ENCODE measurements at places on chromosomes 4 and X.

DNA sequence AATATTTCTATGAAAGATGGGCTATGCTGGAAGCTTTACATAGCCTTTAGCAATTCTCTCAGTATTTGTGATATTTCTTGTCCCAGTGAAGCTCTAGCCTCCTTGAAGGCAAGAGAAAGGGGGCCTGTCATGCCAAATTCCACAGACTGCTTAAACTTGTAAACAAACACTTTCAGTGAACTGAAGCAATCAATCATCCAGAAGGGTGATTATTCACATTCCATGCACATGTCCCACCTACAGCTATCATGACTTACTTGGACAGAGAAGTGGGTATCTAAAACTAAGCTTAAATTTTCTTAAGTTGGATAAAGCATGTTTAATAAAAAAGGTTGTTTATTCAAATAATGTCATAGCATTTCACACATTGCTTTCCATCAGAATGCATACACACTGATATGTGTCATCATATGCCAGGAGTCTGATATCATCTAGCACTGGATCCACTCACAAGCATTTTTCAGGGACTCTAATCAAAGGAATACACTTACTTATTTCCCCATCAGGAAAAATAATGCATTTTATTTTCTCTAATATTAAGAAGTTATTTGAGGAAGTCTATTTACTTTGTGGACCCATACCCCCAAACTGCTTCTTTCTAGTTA is 1.2 kb upstream of the FSTL5 start:
- DNase-seq: no peak

DNA sequence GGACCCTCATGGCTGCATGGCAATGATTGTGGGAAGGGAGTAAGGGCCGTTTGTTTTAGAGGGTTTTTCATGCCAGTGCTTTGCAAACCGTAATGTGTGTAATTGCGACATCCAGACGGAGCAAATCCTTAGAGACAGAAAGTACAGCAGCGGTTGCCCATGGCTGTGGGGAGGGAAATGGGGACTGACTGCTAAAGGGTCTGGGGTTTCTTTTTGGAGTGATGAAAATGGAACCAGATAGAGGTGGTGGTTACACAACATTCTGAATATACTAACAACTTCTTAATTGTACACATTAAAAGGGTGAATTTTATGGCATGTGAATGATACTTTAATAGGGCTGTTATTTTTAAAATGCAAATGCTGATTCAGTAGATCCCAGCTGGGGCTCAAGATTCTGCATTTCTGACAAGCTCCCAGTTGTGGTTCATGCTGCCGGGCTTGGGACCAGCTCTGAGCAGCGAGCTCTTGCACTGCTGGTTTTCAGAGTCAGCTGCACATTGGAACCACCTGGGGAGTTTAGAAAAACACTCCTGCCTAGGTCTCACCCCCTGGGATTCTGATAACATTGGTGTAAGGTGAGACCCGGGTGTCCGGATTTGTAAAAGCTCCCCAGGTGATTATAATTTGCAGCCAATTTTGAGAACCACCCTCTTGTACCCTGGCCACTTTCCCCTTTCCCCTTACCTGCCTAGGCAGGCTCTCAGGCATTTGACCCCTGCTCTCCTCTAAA is 47.7 kb downstream of the PRPS1 start:
- no peak for DNase-seq

GRCh38 chrX:7815166-7815805 is 27.7 kb upstream of the VCX start:
- DNase-seq: no peak

DNA sequence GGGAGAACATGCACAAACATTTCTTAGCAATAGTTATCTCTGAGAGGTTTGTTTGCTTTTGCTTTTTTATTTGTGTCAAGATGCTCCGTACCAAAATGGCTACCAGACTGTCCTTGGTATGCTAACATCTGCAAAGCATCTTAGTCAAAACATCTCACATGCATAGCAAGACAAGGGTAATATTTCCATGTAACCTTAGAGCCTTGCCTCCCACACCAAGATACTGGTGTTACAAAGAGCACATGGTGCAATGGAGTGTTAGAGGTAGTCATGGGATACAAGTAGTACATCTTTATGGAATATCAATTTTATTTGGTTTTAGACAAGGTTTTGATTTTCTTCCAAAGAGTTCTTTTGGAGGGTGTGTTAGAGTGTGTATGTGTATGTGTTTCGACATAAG is 109.7 kb downstream of the NR3C2 start:
- no peak for DNase-seq

- DNase-seq: no peak
Measured at GRCh38 chrX:110006821-110007375, 4.0 kb downstream of the TMEM164 start.

DNA sequence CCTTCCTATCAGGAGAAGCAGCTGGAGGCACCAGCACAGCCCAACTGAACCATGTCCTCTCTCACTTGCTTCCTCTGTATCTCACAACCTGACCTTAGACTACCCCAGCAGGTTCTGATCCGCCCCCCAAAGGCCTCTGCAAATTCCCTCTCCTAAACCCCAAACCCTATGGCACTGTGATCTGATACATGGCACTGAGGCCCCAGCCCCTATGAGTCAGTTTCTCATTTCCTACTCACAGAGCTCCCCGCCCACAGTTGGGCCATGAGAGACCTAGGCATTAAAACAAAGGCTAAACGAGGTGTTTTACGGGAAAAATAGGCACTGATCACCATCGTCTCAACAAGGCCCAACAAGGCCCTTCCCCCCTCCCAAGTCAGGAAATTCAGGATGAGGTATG is 19.1 kb downstream of the SASH3 start:
- DNase-seq: no peak

DNA sequence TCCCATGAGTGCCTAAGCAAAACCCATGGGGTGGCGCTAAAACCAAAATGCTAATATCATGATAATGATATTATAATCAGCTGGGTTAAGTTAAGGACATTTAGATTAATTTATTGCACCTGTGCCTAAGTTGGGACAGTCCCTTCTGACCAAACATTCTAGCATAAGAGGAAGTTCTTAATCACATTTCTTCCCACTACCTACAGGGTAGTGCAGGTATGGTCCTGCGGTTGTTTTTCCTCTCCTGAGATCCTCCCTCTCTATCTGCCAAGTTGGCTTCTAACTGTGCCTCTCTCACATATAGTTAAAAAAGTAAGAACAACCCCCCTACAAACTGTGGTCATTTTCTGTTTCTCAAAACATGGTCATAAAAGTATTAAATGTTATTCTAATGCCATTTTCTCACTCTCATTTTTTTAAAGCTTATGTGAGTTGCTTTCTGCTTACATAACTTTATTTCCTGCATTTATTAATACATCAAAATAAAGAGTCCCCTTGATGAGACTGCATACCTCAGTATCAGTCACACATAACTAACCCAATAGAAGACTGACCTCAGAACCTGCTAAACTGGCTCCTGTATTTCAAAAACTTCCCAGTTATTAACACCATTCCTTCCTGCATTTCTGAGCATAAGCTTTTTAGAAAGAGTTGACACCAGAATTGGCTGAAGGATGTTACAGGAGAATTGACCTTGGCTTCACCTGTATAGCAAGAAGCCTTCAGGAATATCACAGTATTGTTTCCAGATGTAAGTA is 1332.5 kb downstream of the FSTL5 start:
- DNase-seq: no peak

GRCh38 chr4:11700751-11701226 is 272.1 kb upstream of the HS3ST1 start:
- DNase-seq: no peak

GRCh38 chr4:126899331-126899801 is 733.4 kb upstream of the INTU start:
- no peak for DNase-seq

DNA sequence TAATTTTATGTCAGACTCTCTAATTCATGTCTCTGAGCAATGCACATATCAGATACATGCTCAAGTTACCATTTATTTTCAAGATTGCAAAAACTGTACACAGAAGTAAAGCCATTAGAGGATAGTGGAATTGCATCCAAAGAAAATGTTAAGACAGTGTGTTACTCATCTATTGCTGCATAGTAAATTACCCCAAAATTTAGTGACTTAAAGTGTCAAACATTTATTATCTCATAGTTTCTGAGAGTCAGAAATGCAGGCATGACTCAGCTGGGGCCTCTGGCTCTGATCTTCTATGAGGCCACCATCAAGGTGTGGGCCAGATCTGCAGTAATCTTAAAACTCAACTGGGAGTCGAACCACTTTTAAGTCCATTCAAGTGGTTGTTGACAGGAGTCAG is 275.2 kb downstream of the QDPR start:
- no peak for DNase-seq

DNA sequence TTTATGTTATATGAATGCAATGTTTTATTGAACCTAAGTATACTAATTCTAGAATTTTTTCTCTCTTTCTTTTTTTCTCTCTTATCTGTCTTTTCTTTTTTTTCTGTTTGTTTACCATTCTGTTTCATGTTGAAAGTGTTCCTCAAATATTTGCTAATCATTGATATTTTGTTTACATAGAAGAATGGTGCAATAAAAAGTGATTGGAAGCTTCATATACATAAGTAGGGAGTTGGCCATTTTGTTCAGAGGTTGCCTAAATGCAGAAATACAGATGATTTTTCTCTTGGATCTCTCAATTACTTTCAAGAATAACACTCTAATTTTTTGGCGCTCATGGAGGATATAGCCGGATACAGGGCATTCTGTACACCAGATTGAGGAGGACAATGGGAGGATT is 5.7 kb upstream of the SERTM2 start:
- DNase-seq: no peak
